ENCODE measurements at places on chromosomes 16 and 17.

DNA sequence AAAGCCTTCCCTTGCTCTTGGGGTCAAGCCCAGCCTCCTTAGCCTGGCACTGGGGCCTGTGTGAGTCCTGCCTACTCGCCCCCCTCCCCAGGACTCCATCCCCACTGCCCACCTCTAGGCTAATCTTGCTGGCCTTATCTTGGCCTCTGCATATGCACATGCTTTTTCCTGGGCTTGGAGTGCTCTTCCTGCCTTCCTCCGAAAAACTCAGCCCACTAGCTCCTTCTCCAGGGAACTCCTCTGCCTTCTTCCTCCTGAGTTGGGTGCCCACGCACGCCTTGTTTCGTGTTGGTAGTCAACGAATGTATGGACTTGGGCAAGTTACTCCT lies 16.5 kb downstream of the TBX2 start:
- no peak for DNase-seq

GRCh38 chr16:20865420-20866131 lies 34.6 kb downstream of the DCUN1D3 start:
- no peak for DNase-seq

DNA sequence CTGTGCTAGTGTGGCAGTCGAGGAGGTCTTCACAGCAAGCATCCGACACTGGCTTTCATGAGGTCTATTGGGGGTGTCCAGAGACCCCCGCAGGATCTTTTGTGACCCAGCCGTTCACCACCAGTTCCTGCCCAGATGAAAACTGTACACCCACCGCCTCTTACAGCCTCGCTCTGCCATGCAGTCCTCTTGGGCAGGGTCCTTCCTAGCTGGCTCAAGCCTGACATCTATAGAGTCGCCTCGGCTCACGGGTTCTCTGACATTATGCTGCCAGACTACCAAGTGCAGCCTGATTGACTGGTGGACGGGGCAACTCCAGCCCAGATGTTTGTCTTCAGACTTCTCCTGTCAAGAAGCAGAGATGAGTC lies 14.6 kb upstream of the CLEC10A start:
- no peak for DNase-seq

GRCh38 chr16:24359490-24359889 lies 103.4 kb downstream of the CACNG3 start:
- DNase-seq: no peak

DNA sequence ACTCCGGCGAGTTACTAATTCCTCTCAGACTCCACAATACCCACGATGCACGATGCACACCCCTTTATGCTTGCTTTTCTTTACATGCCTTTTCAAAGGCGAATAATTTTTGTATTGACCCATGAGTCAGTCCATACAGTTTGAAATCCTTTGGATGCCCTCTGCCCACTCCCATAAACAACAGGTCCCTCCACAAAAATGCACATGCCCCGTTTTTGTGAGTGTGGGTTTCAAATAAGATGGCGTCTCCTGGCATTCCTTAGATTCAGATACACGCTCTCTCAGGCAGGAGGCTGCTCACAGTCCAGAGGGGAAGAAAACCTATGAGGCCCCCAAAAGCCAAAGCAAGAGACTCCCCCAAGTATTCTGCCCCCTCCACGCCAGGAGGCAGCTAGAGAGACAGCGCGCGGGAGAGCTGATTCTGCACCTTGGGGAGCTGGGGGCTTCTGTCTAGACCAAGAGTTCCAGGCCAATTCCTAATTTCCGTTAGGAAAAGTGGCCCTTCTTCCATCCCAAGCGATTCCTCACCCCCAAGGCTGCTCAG lies 19.6 kb upstream of the HOXB9 start:
- DNase-seq: no peak

DNA sequence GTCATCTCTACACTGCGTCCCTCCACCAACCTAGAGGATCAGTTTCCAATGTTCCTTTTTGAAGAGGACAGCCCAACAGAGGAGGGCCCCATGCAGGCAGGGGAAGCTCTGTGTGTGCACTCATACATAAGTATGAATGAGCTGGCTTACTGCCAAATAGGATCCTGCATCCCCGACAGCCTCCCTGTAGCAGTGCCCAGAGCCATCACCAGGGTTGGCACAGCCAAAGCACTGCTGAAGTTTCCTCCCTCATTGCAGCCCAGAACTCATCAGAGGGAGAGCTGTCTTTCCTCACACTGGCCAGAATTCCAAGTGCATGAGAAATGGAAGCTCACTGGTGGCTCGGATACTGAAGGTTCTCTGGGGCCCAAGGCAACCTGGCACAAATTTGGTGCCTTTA lies 114.4 kb downstream of the ASIC2 start:
- DNase-seq: no peak

GRCh38 chr17:19248928-19249574 lies 11.9 kb downstream of the EPN2 start:
- peak; percentile 16 for DNase-seq

DNA sequence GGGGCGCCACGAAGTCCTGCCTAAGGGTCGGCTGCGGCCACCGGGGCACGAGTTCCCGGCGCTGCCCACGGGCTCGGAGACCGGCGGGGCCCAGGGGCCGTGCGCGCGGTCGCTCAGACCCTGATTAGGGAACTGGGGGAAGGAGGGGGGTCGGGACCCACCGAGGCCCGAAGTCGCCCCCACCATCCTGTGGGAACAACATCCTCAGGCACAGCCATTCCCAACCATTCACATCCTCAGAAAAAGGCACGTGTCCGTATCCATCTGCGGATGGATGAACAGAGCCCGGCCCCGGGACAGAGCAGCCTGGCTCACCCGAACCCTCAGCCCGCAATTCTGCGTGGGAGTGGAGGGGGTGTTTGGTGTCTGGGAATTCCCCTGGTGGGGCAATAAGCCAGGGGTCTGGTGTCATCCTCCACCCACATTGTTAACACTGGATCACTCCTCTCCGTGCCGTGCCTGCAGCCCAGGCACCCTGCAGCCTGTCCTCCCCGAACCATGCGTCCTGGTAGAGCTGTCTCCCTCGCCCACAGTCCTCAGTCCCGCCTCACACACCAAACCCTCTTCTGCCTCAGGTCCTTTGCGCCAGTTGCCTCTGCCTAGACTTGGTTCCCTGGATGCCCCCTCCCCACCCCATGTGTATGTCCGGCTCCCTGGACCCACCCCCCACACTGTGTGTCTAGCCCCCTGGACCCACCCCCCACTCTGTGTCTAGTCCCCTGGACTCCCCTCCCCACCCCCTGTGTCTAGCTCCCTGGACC lies 789 bp upstream of the CCDC57 start:
- DNase-seq: peak; percentile 45

GRCh38 chr16:53752560-53752959 lies 48.6 kb downstream of the FTO start:
- no peak for DNase-seq

DNA sequence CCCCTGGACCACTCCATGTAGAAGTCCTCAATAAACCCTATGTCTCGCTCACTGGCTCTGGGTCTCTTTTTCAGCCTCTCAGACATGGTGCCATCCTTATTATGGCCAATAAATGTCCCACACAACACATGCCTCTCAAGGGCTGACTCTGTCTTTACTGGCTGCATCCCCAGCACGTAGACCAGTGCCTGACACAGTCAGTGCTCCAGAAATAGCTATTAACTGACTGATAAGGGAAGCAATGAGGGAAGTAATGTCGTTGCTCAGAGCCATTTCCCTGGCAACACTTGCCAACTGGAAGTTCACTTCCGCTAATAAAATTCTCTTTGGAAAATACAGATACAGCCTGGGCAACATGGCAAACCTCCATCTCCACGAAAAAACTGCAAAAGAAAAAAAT lies 19.1 kb upstream of the APOH start:
- DNase-seq: peak; percentile 8

- no peak for DNase-seq
Observed at GRCh38 chr16:14958970-14959369, 15.9 kb upstream of the PDXDC1 start.

DNA sequence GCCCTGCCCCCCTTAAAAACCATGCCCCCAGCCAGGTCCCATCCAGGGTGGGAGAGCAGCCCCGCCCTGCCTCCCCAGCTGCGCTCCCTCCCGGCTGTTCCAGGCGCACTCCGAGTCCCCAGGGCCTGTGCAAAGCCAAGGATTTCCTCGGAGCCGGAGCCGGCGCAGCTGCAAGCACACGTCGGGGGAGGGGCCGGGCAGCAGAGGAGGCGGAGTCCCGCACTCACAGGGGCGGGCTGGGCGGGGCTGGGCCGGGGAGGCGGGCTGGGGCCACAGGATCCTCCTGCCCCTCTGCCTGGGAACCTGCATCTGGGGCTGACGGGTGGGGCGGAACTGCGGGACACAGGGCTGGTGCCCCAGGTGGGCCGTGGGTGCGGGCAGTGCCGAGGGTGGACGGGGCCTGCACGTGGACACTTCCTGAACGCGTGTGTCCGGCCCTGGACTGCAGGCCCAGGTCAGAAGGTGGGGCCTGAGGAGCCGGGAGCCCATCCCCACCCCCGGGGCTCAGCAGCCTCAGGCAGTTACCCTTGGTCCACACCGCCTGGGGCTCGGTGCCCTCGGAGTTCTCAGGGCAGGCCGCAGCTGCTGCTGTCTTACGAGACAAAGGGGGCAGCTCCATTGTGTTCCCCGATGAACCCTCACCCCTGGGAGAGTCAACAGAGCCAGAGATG lies 24.0 kb upstream of the SSTR5 start:
- peak; percentile 26 for DNase-seq

DNA sequence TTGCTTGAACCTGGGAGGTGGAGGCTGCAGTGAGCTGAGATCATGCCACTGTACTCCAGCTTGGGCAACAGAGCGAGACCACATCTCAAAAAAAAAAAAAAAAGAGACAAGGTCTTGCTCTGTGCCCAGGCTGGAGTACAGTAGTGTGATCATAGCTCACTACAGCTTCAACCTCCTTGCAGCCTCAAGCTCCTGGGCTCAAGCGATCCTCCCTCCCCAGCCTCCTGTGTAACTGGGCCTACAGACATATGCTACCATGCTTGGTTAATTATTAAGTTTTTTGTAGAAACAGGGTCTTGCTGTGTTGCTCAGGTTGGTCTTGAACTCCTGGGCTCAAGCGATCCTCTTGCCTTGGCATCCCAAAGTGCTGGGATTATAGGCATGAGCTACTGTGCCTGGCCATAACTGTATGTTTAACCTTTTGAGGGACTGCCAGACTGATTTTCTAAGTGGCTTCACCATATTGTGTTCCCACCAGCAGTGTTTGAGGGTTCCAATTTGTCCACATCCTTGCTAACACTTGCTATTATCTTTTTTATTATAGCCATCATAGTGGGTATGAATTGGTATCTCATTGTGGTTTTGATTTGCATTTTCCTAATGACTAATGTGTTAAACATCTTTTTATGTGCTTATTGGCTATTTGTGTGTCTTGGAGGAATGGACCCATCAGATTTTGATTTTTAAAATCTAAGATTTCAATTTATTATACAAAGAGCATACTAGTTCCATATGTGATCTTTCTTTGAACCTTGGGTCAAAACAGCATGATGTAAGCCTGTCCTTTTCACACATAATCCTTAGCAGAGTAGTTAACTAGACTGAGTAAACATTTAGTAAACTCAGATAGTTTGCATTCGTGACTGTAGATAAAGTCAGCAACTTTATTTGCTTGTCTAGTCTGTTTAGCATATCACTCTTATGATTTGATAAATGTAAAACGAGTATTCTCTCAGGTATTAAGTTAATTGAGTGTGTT lies 38.1 kb upstream of the KPNB1 start:
- DNase-seq: no peak

DNA sequence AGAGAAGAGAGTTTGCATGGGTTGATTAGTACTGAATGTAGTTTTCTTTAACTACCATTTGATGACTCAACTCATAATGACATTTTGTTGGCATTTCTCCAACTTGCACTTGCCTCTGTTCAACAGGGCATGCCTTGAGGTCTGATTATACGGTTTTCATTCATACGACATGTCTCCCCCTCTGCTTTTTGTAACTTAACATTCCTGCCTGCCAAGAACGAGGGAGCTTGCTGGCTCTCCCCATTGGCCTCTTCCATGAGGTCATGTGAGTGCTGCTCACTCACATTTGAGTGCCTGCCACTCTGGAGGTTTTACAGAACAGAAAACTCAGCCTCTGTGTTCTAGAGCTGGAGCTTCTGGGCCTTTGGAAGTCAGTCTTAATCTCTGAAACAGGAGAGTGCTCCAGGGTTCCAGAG lies 19.7 kb downstream of the MAP2K6 start:
- peak; percentile 83 for DNase-seq

- DNase-seq: no peak
Observed at GRCh38 chr17:34313164-34313563, 6.1 kb upstream of the CCL8 start.

- no peak for DNase-seq
Observed at GRCh38 chr17:31491376-31492131, 100.1 kb downstream of the RAB11FIP4 start.

GRCh38 chr17:77127735-77128361 lies 12.9 kb upstream of the SEC14L1 start:
- no peak for DNase-seq

DNA sequence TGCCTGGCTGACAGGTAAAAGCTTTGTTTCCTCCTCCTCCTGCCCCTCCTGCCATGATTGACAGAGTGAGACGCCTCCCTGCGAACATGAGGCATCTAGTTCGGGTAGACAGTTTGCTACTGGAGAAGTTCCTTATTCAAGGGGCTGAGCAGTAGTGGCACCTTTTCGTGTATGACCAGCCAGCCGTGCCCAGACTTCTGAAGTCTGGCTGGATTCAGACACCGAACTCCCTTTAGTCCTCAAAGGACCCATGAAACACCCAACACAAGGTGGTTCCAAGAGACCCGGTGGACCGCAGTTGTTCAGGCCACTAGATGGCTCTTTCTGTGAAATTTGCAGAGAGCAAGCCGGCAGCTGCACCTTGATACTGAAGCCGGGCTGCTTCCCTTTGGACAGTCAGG lies 192.8 kb downstream of the XYLT1 start:
- no peak for DNase-seq

DNA sequence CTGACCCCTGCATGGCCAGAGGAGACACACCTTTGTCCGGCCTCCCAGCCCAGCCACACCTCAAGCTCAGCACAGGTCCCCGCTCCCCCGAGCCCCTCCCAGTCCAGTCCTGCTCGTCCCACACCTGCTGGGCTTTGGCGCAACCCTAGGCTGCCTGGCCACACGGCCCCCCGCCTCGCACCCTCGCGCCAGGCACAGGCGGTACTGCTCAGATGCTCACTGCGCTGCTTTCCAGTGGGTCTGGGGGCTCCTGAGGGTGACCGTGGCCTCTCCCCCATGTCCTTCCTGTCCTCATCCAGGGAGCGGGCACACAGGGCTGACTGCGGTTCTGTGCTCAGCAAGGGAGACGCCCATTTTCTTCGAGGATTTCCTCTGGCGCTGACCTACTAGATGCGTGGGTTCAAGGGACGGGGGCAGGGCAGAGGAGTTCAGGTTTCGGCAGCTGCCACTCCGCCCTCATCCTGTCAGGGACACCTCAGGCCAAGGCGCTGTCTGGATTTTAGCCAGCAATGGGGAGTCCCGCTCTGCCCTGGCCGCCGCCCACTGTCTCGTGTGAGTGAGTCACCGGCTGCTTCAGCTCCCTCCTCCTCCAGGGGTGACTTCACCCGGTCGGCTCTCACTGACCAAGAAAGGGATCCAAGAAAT lies 118.0 kb upstream of the ZNF469 start:
- peak; percentile 91 for DNase-seq

- DNase-seq: peak; percentile 93
Observed at GRCh38 chr17:77118251-77118928, 22.4 kb upstream of the SEC14L1 start.

Data from endothelial cell of umbilical vein (primary cell).